ENCODE measurements at places on chromosomes 3 and 15.
A peak's percentile ranks its signal among the peaks of the same experiment; 100 is the strongest.

DNA sequence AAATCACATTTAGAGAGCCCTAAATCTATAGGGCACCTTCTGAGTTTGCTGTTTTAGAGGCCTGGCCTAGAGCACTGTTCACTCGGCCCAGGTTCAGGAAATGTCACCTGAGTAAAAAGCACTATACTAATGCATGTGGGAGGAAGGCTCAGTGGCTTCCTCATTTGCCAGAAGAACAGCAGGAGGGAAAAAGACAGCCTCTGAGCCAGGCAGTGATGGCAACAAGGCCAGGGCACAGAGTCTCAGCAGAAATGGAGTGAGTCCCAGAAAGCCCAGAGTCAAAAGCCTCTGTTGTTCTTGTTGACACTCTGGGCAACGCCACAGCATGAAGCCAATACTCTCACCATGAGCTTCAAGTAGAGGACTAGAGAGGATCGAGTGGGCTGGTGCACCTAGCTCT lies 25.9 kb downstream of the LTF start:
- DNase-seq: no peak

GRCh38 chr3:54861248-54862067 lies 66.4 kb downstream of the LRTM1 start:
- no peak for DNase-seq

DNA sequence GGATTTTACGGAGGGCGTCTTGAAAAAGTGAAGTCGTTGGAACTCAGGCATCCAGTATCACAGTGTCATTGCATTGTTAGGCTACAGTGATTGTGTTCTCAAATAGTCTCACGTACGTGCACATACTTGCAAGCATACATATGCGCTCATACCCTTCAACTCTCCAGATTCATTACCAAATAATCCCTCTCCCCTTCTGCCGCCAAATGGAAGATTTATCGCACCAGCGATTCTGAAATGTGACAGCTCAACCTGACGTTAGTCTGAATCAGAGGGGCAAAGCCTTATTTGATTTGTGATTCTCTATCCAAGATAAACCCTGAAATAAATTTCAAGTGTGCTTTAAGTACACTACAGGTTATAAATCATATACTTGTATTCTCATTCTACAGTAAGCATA lies 119.4 kb downstream of the GADL1 start:
- DNase-seq: peak; percentile 80

GRCh38 chr3:18443665-18444594 lies 18.8 kb upstream of the SATB1 start:
- DNase-seq: no peak

DNA sequence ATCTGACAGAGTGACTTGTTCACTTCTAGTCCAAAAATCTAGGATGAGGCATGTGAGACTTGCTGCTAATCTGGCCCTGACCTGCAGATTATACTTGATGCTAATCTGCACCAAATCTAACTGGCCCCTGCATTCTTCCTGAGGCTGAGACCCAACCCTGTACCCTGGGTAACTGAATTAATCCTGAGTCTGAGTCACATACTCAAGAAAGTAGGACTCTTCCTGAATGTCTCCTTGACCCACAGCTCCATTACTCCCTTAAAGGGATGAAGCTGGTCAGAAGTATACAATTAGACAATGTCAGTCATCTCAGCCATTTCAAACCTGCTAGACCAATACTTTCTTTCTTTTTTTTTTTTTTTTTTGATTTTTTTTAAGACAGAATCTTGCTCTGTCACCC lies 25.5 kb downstream of the PTPN9 start:
- DNase-seq: no peak

GRCh38 chr15:70823196-70823595 lies 30.8 kb downstream of the LARP6 start:
- no peak for DNase-seq

DNA sequence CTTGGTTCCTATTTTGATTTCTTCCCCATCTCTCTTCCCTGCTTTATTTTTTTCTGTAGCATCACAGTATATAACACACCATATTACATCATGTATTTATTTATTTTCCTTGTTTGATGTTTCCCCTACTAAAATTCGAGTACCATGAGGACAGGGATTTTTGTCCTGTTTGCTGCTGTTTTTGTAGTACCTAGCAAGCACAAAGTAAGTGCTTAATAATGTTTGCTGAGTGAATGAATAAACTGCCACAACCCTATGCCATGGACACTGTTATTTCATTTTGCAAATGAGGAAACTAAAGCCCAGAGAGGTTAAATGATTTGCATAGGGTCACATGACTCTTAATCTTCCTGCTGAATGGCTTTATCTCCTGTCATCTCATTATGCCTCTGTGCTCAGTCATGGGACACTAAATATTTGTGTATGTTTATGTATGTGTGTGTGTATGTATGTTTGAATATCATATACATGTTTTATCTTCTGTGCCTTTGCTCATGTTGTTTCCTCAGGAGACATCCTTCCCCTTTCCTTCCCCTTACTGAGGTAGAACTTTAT lies 26.1 kb upstream of the MGA start:
- DNase-seq: no peak

DNA sequence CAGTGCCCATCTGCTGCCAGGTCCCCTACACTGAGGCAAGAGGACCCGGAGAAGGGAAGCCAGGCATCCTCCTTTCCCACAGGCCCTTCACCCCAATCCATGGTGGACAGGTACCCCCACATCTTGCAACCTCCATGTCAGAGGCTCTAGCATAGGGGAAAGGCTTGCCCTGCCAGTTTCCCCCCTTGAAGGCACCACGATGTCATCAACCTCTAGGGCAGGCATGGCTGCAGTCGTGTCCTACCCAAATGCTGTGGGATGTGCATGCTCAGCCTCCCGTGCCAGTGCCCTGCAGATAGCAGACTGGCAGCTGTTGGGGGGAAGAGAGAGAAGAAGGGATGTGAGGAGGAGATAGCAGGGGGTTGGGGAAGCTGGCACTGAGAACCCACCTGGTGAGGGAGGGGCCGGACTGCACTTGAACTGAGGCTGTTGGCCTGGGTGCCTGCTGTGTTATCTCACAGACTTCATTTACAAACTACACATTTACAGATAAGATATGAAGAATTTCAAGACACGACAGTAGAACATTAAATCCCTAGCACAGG lies 197.5 kb downstream of the ADAMTS9 start:
- DNase-seq: no peak

DNA sequence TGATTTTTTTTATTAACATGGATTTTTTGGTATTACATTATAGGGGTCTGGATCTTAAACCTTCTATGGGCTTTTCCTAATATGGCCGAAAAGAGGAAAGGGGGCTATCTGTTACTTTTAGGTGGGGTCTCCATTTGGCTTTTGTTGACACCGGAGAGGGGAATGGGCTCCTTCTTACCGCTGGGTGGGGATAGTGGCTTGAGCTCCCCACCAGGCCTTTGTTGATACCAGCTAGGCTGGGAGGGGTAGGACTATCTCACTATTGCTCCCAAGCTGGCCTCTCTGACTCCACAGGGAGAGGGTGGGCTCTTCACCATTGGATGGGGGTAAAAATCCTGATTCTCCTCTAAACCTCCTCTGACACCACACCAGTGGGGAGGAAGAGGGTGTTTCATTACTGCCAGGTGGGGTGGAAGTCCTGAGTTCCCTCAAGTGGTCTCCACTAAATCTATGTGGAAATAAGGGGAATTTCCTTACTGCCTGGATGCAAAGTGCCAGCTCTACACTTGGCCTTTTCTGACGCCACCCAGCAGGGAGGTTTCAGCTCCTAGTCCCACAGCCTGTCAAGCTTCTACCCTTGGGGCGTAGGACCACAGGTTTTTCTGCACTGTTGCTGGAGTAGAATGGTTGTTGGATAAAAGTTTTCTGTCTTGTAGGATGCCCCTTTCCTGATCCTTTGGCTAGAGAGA lies 572.3 kb downstream of the MAGI1 start:
- no peak for DNase-seq

GRCh38 chr3:186075931-186076567 lies 32.8 kb downstream of the ETV5 start:
- DNase-seq: no peak

DNA sequence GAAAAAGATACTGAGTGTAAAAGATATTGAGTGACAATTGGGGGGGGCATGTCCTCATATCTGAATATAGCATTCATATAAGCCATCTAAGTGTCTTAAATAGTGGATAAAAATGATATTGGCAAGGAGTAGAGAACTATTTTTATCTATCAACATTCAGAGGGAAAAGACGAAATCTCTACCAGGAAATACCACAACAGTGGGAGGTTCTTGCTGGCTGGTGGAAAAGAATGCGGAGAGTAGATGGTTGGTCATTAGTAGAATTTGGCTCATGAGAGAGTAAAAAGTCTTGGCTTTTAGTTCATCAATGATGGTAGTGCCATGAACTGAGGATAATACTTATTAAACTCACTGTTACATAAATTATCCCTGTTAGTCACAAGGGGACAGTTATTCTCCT lies 4.8 kb upstream of the TCF12 start:
- no peak for DNase-seq

- DNase-seq: no peak
Measured at GRCh38 chr15:62968699-62969098, 73.8 kb upstream of the TPM1 start.

- DNase-seq: no peak
Measured at GRCh38 chr3:159787178-159787574, 201.5 kb upstream of the IL12A start.

GRCh38 chr3:194058189-194058571 lies 77.8 kb upstream of the HES1 start:
- DNase-seq: no peak

DNA sequence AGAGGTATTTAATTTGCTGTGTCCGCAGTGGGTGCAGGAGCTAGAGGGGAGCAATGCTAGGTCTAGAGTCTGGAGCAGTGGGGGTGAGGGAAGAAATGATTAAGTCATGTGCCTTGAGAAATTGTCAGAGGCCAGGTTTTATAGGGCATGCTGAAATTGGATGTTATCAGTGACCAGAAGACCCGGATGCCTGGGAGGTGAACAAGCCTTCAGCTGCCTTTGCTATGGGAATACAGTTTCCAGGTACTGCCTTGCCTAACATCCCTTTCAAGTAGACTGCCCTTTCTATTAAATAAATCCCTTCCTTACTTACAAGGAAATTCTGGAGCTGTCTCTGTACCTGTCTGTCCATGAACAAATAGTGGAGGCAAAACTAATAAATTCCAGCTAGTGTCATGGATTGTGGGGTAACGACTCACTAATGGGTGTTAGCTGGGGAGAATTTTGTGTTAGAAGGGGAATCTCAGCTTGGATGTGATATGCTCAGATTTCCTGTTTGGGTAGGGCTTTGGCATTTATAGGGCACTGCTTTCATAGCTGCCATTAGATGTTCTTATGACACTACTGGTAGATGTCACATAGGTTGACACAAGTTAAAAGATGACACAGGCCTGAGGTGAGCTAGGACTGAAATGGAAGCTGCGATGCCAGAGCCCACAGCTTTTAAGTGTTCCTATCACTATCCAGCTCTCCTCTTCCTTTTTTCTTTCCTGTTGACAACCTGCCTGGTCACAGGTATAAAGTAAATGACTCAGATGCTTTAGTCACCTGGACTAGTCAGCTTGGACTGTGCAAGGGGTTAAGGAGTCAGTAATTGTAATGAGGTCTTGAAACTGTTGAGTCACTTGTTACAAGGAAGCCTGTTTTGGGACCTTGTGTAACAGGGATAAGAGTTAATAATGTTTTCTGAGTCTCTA lies 21.3 kb downstream of the CHD2 start:
- no peak for DNase-seq

GRCh38 chr3:63521657-63522056 lies 130.8 kb upstream of the SNTN start:
- no peak for DNase-seq

DNA sequence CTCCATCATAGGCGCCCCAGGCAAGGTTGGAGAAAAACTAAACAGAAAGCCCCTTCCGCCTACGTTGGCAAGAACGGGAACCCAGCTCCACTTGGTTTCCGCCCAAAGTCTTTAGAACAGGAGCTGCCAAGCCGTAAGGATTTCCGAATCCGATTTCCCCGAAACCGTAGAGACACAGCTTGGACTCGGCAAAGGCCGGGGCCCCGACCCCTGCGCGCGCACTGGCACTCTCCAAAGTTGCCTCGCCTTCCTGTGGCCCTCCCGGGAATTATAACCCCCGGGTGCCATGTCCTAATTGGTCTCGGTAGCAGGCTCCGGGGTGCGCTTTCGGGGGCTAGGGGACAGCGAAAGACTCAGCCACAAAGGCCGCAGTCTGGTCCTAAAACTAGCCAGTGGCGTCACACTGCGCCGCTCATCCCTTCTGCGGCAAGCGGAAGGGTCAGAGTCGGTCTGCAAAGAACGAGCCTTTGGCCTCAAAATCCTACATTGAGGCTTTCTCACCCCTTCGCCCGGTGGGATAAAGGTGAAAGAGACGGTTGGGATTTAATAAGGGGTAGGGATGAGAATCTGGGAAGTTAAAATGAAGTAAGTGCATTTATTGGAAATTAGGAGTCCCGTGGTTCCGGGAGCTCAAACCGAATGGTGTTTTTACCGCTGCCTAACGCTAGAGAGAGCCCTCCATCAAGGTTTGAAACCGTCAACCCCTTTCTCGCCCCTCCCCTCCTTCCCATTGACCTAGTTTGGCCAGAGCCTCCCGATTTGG lies 6.8 kb downstream of the BCL6 start:
- DNase-seq: no peak

DNA sequence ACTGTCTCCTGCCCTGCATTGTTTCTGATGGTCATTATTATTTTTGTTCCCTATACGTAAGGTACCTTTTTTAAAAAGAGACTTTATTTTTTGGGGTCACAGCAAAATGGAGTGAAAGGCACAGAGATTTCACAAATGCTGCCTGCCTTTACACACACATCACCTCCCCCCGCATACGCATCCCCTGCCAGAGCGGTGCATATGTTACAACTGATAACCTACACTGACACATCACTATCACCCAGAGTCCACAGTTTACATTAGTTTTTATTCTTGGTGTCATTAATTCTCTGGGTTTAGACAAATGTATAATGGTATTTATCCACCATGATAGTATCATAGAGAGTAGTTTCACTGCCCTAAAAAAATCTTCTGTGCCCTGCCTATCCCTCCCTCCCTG lies 43.6 kb upstream of the KLF13 start:
- no peak for DNase-seq

- no peak for DNase-seq
Measured at GRCh38 chr15:61421470-61421869, 192.4 kb upstream of the RORA start.

- DNase-seq: no peak
Measured at GRCh38 chr15:43531018-43531670, 13.7 kb downstream of the MAP1A start.

DNA sequence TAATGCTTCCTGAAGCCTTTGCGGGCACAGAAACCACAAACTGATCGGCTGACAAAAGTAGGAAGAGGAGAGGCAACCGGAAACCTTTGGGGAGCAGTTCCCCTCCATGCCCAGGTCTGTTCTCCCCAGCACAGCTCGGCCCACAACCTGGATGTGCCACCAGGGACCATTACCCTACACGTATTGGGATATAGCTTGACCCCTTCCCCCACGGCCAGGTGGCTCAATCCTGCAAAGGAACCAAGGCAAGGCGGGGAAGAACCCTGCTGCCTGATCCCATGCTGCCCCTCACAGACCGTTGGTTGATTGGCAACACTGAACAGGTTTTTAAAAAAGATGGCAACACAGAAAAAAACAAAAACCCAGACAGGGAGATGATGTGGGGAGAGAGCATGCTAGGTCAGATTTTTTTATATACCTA lies 19.7 kb upstream of the TCAIM start:
- DNase-seq: no peak

GRCh38 chr15:66570327-66570726 lies 4.5 kb upstream of the LCTL start:
- no peak for DNase-seq
